Immature natural killer cell (primary cell): ENCODE measurements at places on chromosomes 2 and 18. TPM values are rescaled to one million over a fixed set of nuclear protein-coding genes. Genes with fewer than 3 reads are reported as not detected.

SESTD1 gene
- polyA plus RNA-seq = 6.6 TPM

KIAA1328 gene
- 10.2 TPM for polyA plus RNA-seq

HOXD12 gene
- not detected for polyA plus RNA-seq

REG1A gene
- not detected for polyA plus RNA-seq

AQP12B gene
- not detected for polyA plus RNA-seq

RPRM gene
- polyA plus RNA-seq = not detected

GALNT1 gene
- polyA plus RNA-seq = 28.5 TPM

NT5C1B gene
- polyA plus RNA-seq = 0.21 TPM

TMEM178A gene
- polyA plus RNA-seq = not detected

ACTR3 gene
- 501 TPM for polyA plus RNA-seq

FZD7 gene
- polyA plus RNA-seq = 0.31 TPM

HOXD11 gene
- polyA plus RNA-seq = not detected

SCN3A gene
- not detected for polyA plus RNA-seq

ARHGEF4 gene
- polyA plus RNA-seq = not detected

ADGRF3 gene
- polyA plus RNA-seq = not detected

FOXI3 gene
- not detected for polyA plus RNA-seq

GRCh38 chr2:38978296-38978903, 88.7 kb downstream of the ARHGEF33 start:
- no peak for DNase-seq

- no peak for DNase-seq
These were observed 99.4 kb upstream of the CDC42EP3 start for GRCh38 chr2:37770797-37771196.

- no peak for DNase-seq
These were observed 59.2 kb upstream of the IGFBP2 start for GRCh38 chr2:216574046-216574445.

GRCh38 chr2:224849264-224849663, 133.1 kb upstream of the CCDC195 start:
- DNase-seq = no peak

DNA sequence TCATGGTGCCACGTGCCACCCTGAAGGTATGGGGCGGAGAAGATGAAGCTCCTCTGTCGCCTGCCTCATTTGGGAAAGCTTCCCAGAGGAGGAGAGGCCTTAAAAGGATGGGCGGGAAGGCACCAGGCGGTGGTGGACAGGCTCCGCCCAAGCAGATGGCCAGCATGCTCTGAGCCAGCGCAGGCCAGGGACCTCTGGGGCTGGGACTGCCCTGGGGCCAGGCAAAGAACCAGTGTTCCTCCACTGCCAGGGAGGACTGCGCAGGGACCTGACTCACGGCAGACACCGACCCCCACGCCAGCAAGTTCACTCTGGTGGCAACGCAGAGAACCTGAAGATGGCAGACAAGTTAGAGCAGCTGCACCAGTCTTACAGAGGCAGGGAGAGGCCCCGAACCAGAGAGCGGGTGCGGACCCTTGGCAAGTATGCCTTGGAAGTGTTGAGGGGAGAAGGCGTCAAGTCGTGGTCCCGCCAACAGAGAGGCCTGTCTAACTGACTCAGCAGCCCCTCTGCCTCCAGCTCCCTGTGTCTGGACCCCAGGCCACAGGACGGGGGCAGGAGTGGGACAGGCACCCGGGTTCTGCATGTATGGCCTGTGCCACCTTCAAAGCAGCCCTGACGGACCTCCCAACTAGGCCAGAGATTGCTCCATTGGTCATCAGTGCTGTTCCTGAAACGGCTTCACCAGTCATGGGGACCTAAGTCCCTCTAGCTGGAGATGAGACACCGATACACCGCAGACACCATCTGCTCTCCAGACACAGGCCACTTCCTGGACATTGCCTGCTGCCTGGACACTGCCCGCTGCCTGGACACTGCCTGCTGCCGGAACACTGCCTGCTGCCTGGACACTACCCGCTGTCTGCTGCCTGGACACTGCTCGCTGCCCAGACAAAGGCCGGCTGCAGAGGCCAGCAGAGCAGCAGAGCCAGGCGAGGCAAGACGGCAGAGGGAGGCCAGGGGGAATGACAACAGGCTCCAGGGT, 124.7 kb downstream of the HDAC4 start:
- no peak for DNase-seq

DNA sequence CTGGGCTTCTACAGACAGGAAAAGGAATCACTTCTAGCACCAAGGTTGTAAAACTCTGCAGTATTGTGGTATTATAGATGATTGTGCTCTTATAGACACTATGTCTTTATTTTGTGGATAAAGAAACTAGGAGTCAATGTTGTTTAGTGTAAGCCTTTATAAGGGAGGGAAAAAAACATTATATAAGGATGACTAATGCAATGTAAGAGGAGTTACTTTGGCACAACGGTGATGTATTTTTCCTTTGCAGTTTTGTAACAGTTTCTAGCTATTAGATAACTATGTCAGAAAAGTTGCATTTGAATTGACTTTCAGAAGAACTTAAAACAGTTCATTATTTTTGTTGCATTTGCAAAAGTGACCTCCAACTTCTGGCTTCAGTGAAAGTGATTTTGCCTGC, 545.4 kb downstream of the CCDC85A start:
- no peak for DNase-seq

- DNase-seq = no peak
These were observed 503.7 kb upstream of the SLC8A1 start for GRCh38 chr2:40955635-40956034.

GRCh38 chr2:125572660-125573059, 1083.3 kb upstream of the GYPC start:
- no peak for DNase-seq

DNA sequence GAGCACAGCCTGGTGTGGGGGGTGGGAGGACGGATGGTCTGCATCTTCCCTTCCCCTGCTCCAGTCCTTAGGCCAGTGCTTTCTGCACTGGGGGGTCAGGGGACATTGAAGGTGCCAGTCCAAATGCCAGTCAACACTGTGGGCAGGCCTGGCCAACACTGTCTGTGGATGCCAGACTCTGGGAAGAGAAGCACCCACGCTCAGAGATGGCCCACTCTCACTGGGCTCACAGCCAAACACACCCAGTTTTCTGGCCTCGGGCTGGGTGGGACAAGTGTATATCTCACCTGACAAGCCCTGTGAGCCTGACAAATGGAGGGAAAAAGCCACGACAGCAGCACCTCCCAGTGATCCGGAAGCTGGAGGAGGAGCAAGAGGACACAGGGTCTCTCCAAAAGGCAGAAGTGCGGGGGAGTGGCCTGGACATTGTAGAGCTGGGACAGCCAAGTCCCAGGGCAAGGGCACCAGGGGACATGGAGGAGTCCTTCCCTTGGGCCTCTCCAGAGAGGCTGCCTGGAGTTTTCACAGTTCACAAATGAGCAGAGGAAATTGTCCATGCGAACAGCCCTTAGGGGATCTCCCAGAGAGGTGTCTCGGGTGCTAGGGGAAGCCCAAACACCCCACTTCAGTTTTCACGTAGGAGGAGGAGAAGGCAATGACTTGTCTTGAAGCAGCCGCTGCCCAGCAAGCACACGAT, 79.3 kb downstream of the SDC1 start:
- DNase-seq = no peak

GRCh38 chr2:36792951-36793350, 96.4 kb downstream of the VIT start:
- no peak for DNase-seq

GRCh38 chr18:8260319-8260718, 348.9 kb upstream of the RAB12 start:
- no peak for DNase-seq

DNA sequence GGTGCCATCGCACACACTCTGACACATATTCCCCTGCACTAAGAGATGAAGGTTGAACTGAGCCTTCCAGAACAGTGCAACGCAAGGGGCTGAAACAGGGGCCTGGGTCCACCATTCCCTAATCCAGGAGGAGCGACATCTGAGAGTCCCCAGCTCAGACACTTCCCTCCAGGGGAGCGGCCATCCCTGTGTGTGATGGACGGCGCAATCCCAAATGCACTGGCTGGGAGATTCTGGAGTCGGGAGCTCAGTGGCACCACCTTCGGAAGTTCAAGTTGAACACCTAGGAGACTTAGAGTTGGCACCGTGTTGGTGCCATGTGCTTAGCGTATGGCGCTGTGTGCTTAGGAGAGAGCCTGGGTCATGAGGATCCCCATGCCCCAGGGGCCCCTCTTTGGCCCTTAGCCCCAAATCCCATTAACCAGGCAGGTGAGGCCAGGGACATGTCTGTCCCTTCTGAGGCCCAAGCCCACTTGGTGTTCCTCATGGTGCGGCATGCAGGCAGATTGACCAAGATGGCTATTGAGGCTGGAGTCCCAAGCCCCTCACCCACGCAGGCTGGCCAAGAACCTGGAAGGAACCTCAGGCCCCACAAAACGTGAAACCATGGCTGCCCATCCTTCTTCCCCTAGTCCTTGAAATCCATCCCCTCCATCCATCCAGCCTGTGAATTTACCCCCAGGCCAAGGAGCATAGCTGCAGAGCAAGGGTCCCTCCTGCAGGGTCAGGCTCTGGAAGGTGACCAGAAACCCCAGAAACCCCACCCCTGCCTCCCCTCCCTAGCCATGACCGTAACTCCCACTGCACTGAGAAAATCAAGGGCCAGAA, 114.1 kb upstream of the OTOS start:
- DNase-seq = no peak

GRCh38 chr2:68171684-68172083, 14.0 kb downstream of the PNO1 start:
- DNase-seq = no peak

DNA sequence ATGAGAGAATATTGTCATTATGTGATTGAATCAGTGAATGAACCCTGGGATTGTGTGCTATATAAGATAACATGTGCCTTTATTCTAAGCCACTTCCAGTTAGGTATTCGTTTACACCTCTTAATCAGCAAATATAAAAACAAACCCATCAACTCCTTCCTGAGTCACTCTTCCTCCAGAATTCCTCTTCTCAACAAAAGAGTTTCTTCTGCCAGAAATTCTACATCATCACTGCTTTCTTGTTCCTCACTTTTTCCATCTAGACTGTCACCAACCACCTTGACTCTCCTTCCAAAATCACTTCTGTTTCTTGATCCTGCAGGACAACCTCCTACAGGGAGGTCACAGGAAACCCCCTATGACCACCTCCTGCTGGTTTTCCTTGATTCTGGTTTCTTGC, 261.4 kb downstream of the CYP26B1 start:
- DNase-seq = no peak

- no peak for DNase-seq
These were observed 28.8 kb downstream of the LONRF2 start for GRCh38 chr2:100293341-100294161.

DNA sequence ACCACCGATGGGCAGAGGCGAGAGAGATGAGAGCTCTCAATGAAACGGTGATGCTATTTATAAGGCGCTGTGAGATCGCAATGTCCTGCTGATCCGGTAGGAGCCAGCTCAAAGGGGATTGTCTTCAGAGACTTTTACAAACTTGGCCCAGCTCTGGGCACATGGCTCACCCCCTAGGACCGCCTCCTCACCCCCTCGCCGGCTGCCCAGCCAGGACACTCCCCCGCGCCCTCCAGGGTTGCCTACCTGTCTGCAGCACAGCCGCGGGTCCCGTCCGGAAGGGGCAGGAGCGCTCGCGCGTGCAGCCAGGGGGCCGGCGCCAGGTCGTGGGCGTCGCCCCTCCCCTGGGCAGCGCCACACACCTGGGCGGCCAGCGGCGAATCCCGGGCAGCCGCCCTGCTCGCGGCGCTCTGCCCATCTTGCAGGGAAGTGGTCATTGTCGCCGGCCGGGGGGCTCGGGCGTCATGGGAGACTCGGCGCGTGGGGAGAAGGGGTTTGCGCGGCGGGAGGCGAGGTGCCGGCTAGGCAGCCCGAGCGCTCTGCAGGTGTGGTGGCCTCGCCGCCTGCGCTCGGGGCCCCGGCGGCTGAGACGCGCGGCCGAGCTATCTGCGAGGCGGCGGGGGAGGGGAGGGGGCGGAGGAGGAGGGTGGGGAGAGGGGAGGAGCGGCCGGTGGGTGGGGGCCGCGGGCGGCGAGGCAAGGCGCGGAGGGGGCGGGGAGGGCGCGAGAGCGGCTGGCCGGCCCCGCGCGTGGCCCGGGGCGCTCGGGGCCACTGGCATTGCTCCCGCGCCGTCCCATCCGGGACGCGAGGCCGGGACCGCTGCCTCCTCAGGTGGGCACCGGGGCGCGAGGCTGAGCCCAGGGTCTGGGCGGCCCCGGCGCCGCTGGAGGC, at the start of gene GRB14:
Gene GRB14, minus strand, starts transcription at position 610 of the 891 bp plus-strand sequence. Its CDS starts 173 bp downstream, at position 437.
- DNase-seq = no peak

DNA sequence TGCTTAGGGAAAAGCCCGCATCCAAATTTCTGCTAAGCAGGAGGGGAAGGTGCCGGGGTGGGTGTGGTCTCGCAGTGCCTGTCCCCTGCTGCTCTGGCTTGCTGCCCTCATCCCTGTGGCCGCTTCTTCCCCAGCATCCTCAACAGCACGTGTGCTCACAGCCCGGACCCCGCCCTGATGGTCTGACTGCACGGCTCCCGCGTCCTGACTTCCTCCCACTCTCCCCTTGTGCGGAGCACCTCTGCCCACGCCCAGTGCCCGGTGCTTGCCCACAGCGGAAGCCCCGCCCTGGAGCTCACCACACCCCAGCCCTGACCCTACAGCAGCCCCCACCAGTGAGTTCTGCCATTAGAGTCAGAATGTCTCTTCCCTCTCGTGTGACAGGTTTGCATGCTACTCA, 277.9 kb downstream of the NDUFA10 start:
- no peak for DNase-seq

GRCh38 chr18:3454365-3455089, 4.6 kb downstream of the TGIF1 start:
- DNase-seq = peak; percentile 63

- DNase-seq = no peak
These were observed 43.0 kb upstream of the KCNE4 start for GRCh38 chr2:223008956-223009355.
